ENCODE measurements at places on chromosomes 12 and 14.

DNA sequence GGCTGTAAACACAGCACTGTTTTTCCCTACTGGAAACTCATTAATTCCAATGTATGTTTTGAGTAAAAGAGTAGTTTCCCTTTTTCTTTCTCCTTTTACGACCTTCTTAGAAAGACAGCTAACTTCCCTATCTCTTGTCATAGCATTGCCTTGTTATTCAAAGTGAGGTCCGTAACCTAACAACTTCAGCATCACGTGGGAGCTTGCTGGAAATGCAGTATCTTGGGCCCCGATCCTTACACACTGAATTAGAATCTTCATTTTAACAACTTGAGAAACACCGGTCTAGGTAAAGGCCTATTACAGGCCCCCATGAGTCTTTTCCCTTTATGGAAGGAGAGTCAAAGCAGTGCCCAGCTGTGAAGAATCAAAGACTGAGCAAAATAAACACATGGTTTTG is 230.7 kb upstream of the PRKD1 start:
- DNase-seq = no peak

GRCh38 chr14:55404173-55404854 is 7.3 kb downstream of the ATG14 start:
- no peak for DNase-seq

DNA sequence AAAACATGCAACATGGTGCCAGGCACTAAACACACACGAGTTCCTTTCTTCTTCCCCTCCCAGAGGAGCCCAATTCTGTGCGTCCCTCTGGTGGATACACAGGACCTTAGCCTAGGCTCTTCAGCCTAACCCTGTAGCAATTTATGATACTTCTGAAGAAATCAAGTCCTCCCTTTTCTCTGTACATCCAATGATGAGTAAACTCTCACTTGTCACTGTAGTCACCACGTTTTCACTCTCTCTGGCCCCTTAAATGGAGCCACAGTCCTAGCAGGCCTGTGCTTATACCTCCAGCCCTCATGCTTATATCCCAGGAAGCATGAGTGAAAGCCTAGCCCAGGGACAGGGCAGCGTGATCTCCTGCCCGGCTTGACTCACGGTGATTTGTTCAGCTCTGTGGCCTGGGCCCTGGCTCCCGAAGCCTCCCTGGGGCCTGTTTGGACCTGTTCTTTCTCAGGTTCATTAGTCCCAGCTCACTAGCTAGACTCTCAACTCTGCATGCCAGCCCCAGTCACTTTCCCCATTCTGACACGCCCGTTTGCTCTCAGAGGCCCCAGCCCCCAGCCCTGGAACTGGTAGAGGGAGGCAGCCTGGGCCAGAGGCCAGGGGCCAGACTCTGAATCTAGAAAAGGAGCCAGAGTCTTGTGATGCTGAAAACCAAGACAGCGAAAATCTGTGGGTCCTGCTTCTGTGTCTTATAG is 24.1 kb upstream of the PLEKHG3 start:
- no peak for DNase-seq

DNA sequence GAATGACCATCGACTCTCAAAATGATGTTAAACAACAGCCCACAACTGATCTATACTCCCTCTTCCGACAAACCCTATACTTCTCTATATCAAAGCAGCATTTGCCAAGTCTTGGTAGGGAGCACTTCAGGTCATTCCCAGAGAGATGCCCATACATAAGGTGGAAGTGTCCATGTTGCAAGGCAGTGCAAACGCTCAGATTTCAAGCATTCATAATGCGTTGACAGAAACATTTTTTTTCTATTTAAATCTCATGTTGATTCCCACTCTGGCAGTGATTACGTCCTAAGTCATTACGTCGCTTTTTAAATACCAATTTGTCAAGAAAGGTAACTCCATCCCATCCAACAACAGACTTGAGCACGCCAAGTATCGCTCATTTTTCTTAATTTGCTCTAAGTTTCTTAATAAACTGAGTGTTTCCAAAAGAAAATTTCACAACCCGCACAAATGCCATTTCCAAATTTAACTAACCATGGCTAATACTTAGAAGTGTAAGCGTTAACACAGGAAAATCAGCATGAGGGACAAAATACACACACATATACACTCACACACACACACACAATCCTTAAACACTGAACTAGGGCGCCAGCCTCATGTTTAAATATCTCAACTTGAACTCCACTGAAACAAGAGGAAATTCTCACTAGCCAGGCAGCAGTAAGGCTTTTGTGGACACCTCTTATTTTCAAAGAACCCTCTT is 1.1 kb downstream of the GXYLT1 start:
- peak; percentile 50 for DNase-seq

- DNase-seq = no peak
Measured at GRCh38 chr12:69689638-69690037, 9.5 kb downstream of the BEST3 start.

DNA sequence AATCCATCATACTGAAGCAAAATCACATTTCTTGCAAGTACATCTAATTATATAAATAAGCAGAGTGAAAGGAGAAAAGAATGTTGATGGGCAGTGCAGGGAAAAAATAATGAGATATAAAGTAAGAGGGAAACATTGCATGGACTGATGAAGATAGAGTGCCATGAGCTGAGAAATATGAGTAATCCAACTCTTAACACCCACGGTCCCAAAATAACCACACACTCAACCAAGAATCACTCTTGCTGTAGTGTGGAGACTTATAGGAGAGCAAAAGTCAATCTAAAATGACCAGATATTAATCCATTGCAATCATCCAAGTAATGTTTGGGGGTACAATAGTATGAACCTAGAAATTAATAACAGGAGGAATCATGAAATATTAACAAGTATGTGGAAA is 40.2 kb downstream of the MYF5 start:
- no peak for DNase-seq

GRCh38 chr12:88947486-88948043 is 367.3 kb upstream of the KITLG start:
- peak; percentile 2 for DNase-seq

DNA sequence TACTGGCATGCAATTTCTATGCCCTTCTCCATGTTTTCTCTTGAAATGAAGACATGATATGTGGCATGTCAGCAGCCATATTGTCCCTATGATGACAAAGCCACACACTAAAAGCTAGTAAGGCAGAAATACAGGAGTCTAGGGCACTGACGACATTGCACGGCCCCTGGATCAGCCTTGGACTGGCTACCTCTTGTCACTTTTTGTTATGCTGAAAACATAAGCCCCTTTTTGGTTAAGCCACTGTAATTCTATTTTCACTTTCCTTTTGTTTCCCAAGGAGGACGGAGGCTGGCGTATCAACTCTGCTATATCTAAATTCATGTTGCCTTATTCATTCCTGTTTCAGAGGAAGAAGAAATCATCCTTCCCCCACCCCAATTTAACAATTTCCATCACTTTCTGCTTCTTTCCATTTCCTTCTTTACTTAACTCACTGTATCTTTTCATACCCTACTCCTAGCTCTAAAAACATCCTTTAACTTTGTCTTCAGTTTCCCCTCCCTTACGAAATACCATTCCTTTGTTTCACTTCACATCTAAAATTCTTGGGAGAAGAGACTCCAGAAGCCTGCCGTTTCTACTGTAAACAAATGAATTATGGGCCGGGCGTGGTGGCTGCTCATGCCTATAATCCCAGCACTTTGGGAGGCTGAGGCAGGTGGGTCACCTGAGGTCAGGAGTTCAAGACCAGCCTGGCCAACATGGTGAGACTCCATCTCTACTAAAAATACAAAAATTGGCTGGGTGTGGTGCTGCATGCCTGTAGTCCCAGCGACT is 364.1 kb downstream of the PCNX1 start:
- DNase-seq = no peak

DNA sequence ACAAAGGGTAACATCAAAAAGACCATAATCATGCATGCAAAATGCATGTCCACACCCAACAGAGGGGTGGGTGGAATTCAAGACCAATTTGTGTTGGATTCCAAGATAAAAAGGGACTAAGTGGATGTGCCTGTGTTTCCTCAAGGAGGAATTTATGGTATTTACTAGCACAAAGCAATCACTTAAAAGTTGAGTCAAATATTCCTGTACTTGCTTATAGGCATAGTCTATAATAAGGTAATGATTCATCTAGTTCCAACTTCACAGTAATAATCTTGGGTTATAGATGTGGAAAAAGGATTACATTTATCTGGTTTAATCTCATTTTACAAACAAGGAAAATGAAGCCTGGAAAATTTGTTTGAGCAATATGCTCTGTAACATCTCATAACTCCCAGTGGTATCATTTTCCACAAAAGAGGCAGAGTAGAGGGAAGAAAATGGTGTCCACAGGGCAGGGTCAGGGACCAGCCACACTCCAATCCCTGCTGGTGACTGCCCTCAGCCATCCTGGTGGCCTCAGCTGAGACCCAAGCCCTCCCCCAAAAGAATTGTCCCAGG is 80.8 kb upstream of the REP15 start:
- DNase-seq = no peak

DNA sequence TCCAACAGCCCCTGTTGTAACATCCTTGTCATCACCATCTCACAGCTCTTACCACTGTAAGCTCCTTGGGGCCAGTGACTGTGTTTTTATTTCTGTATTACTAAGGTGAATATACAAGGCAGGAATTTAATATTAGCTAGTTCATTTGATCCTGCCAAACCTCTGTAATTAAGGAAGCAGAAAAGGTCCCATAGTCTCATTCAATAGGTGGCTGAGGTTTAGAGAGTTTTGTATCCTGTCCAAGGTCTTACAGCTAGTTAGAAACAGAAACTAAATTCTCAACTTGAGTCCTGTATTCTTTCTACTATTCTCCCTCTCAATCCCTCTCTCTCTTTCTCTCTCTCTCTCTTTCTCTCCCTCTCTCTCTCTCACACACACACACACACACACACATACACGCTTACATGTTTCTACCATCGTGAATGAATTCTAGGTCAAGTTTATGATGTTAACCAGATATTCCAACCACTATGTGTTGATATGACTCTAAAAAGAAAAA is 543 bp upstream of the GLIPR1 start:
- DNase-seq = no peak

DNA sequence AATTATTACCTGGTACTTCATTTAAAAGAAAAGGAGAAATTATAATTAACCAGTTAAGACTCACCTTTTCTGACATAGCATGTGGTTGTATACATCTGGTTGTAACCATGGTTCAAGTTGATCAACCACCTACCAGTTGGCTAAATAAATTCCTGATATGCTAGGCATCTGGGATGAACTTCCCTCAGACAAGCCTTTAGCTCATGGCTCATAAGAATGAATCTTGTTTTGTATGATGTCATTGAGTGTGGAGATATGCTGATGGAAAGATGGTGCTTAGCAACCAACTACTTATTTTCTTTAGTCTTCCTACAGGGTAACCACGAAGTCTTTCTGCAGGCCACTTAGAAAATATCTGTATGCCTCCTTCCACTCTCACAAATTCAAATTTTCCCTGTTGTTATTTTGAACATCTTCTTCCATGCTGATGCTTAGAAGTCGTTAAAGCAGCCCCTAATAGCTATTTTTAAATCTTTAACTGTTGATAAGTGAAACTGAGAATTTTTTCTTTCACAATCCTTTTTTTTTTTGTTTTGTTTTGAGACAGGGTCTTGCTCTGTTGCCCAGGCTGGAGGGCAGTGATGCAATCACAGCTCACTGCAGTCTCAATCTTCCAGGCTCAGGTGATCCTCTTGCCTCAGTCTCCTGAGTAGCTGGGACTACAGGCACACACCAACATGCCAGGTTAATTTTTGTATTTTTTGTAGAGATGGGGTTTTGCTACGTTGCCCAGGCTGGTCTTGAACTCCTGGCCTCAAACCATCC is 51.9 kb upstream of the PTHLH start:
- DNase-seq = no peak

DNA sequence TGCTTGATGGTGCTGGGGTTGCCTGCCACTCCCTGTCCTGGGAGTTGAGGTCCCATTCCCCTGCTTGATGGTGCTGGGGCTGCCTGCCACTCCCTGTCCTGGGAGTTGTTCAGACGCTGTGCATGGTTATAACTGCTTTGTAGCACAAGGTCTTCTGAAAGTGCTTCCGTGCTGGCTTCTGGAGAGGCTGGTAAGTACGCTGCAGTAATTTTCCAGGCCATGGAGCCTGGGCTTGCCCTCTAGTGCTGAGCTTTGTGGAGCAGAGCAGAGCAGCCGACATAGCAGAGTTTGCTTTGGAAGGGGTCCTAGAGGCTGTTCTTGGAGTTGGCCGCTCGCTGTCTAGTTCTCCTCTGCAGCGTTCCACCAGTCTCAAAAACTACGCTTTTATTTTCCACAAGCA is 6.3 kb downstream of the B4GALNT3 start:
- DNase-seq = no peak

GRCh38 chr12:116941188-116941587 is 30.4 kb downstream of the FBXW8 start:
- no peak for DNase-seq

DNA sequence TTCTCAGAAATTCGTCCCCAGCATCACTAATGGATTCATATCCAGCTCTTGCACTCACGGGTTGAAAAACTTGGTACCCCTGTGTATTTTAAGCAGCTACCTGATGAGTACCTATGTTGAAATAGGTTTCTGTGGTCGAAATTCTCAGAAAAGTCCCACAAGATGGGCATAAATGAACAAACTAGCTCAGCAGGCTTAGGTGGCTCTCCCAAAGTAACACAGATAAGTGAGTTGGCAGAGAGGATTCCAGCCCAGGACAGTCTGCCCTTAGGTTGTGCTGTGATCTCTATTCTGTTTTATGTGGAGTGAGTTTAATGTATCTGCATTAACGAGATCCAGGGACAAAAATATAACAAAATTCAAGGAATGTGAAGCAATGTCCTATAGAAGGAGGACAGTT is 92.3 kb downstream of the RGS6 start:
- DNase-seq = no peak

Data from hematopoietic multipotent progenitor cell treated with erythropoietin and hydrocortisone succinate and interleukin-3 and kit ligand, for 6 days (in vitro differentiated cells).